Heart right ventricle (tissue), 16 donors: ENCODE measurements at places on chromosomes 7 and 10.

GRCh38 chr7:76002139-76002538, 7.7 kb upstream of the TMEM120A start:
- DNase-seq: no peak

DNA sequence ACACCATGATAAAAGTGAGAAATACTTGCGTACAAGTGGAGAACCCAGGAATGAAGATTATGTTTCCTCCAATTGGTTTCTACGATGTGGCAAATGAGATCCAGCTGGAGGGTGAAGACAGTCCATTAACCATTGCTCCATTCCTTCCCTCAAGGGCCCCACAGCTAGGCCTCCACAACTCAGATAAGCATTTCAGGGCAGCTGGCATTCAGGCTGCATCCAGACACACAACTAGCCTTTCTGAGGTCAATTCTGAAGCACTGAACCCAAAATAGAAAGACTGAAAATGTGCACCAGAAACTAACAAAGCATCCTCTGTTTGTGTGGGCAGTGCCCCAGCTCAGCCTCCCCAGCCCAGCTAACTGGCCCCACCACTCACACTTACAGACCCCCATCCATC, 94.8 kb downstream of the GSAP start:
- no peak for DNase-seq

GRCh38 chr7:157033483-157034473, 23.3 kb upstream of the MNX1 start:
- no peak for DNase-seq

DNA sequence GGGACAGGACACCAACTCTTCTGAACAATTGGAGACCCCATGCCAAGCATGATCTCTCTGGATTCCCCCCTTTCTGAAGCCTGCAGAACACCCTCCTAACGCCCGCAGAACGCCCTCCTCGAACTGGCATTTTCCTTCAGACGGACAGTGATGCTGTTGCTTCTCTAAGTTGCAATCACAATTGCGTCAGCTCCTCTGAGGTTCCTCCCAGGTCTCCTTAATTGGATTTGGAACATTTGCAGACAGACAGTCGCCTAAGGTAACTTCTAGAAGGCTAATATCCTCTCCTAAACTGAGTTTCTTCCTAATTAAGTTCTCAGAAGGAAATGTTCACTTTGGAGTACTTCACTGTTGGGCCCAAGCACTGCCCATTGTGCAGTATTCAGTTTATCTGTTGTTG, 20.5 kb upstream of the SERPINE1 start:
- DNase-seq: no peak

- DNase-seq: no peak
Measured at GRCh38 chr10:94232711-94233383, 129.9 kb downstream of the NOC3L start.

- DNase-seq: no peak
Measured at GRCh38 chr7:16667355-16667754, 21.4 kb downstream of the BZW2 start.

- peak; percentile 9 for DNase-seq
Measured at GRCh38 chr7:122092964-122093797, 50.9 kb downstream of the AASS start.

- DNase-seq: no peak
Measured at GRCh38 chr7:36874041-36874440, 149.7 kb upstream of the AOAH start.

GRCh38 chr10:69494626-69495558, 43.6 kb downstream of the TSPAN15 start:
- DNase-seq: no peak

DNA sequence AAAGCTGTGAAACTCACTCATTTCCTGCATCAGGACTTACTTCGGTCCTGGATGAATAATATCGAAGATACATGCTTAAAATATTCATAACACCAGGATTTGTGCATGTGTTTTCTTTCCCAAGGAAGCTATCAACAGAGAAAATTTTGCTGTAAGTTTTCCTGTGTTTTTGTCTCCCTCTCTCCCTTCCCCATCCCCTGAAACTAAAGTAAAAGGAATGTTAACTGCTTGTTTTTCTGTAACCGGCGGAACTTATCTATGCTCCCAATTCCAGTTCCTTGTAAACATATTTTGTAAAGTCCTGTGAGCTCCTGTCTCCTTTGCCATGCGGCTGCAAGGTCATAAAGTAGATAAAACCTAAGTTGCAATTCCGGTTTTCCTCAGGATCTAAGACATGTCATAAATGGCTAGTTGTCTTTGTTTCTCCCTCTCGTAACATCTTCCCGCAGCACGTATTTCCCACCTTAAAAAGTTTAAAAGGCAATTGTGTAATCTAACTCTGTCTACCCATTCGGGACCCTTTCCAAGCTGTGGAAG, 79.0 kb upstream of the POM121L12 start:
- DNase-seq: no peak

- no peak for DNase-seq
Measured at GRCh38 chr7:12475362-12476063, 71.8 kb upstream of the VWDE start.

- no peak for DNase-seq
Measured at GRCh38 chr10:9379183-9379582, 1324.7 kb downstream of the GATA3 start.

GRCh38 chr7:94314413-94315410, 80.0 kb upstream of the COL1A2 start:
- no peak for DNase-seq

DNA sequence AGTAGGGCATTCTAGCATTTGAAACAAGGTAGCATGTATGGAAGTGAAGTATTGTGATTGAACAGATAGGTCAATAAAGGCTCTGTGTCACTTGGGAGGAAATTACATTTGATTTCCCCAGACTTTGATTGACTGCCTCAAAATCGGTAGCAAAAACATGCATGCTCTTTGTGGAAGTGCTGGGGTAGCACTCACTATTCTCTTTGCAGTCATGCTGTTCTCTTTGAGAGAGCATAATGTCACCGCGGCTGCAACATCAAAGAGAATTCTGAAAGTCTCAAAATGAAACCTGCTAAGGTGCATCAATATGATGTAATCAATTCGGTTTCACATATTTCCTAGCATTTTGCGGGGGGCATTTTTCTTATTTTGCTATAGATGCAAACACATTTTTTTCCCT, 64.2 kb downstream of the ARMC3 start:
- no peak for DNase-seq

GRCh38 chr7:123729218-123729578, 19.6 kb downstream of the WASL start:
- no peak for DNase-seq

DNA sequence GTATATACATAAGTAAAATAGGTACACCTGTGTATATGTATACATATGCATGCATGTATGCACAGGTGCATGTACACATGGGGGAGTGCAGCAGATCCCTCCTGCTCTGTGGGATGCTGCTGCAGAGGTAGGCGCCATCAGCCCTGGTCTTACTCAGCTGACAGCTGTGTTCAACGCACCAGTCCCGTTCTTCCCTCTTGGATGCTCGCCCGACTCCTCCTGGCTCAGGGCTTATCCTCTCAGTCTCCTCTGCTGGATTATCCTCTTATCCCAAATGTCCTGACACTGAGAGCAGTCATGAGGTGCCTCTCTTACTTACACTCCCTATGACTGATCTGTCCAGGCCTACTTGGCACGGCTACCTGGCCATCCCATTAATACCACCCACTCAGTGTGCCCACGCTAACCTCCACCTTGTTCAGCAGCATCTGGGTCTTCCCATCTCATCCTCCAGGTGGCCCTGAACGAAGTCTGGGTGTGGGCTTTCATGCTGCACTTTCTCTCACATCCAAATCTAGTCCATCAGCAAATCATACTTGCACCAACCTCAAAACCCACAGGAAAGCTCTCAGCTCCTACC, 357.1 kb downstream of the TCERG1L start:
- no peak for DNase-seq
